NCI-H460 (cell line): ENCODE measurements at places on chromosomes 16 and 17.

GRCh38 chr16:55411231-55411630, 67.8 kb upstream of the MMP2 start:
- no peak for DNase-seq

- DNase-seq = no peak
These were observed 16.7 kb downstream of the ASGR2 start for GRCh38 chr17:7097940-7098339.

- DNase-seq = no peak
These were observed 2.6 kb downstream of the MXRA7 start for GRCh38 chr17:76707985-76708807.

DNA sequence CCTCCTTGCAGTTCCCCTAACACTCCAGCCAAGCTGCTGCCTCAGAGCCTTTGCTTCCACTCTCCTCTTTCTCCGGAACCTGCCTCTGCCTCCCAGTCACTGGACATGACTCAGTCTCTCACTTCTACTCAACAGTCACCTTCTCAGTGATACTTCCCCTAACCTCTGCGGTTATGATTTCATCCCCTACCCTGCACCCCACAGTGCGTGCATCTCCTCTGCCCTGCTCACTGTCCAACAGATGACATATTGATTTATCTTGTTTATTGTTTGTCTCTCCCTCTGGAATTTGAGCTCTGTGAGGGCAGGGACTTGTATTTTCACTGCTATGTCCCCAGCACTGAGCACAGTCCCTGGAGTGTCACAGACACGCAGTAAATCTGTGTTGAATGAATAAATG, 100.7 kb downstream of the CYLD start:
- DNase-seq = no peak

GRCh38 chr16:26983426-26983825, 83.3 kb upstream of the C16orf82 start:
- DNase-seq = no peak

DNA sequence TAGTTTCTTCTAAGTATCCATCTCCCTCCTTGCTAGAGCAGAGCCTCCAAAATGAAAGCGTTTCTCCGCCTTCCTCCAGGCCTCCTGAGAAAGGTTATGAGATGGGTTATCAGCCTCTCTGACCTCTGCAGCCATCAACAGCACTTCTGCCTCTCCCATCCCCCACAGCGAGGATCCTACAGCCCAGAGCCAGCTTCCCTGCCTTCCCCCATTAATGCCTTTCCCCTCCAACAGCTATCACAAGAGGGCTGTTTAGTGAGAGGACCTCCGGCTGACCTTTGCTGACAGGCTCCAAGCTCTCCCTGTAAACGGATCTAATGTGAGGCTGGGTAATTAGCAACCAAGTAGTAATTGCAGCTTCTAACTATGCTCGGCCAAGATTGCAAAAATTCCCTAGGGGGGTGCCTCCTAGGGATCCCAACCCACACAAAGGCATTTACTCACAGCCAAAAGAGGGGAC, 55.8 kb downstream of the ZFHX3 start:
- no peak for DNase-seq

DNA sequence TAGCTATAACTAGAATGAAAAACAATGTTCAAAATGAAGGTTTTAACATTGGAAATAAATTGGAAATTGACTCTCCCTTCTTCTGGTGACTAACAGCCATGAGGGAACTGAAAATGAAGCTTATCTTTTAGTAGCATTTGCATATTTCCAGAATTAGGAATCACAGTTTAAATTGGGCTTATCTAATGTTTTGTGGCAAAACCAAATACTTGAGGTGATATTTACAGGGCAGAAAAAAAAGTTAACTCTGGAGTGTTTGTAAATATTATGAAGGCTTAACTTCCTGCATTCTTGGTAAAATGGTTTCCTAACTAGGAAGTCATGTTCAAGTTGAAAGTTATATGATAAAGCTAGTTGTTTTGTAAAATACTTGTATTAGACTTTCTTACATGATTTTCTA, 96.4 kb upstream of the SOX9 start:
- DNase-seq = no peak

DNA sequence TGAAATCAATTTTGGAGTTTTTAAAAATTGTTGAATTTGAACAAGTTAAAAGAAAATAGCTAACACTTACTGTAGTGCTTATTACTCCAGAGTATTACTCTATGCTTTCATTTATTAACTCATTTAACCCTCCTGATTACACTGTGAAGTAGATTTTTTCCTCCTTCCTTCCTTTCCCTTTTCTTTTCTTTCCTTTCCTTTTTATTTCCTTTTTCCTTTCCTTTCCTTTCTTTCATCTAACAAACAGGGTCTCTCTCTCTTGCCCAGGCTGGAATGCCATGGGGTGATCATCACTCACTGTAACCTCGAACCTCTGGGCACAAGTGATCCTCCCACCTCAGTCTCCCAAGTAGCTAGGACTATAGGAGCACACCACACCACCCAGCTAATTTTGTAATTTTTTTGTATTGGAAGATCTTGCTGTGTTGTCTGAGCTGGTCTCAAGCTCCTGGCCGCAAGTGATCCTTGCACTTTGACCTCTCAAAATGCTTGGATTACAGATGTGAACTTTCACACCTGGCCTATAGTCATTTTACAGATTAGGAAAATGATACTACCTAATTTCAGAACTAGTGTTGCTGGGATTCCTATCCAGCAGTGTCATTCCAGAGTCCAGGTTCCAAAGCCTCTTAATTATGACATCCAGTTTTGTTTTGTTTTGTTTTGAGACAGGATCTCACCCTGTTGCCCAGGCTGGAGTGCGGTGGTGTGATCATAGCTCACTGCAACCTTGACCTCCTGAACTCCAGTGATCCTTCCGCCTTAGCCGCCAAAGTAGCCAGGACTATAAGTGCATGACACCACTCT, 59.9 kb downstream of the TAOK1 start:
- no peak for DNase-seq

DNA sequence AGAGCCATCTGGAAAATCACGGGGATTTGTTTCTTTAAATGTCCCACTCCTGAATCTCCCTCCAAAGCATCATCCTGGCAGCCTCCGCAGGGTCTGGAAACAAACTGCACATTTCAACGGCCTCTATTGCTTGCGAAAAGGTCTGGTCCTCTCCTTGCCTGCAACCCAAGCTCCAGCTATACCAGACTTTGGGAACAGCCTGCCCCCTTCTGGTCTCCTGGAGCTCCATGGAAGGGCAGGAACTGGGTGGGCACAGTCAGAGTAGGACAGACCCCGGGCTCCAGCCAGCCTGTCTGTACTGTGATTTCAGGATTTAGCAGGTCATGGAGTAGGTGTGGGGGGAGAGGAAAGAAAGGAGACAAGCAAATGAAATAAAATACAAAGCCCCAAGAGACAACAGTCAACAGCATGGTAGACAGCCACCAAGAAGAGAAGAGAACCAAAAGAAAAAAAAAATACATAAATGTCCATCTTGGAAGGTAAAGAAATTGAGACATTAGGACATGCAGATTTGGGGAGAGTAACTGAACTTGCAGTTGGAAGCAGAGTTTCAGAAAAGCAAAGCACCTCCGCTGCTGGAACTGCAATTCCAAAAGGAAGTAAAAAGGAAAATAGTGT, 2.7 kb downstream of the XYLT1 start:
- peak; percentile 68 for DNase-seq

DNA sequence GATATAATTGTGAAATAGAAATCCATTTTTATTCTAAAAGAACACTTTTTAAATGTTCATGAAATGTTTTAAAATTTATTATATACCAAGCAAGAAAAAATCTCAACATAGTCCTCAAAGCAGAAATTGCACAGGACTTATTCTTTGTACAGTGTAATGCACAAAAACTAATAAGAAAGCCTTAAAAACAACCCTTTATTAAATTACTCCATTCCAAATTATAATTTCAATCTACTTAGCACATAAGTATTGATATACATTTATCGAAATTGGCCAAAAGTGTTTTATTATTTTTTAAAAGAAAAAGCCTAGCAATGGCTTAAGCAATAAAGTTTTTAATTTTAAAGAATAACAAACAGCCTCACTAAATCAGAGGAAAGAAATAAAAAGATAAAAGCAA, 19.1 kb downstream of the NLRC5 start:
- DNase-seq = no peak

- DNase-seq = no peak
These were observed 34.1 kb upstream of the ELAC2 start for GRCh38 chr17:13051915-13052314.

- DNase-seq = no peak
These were observed 29.9 kb downstream of the CFAP20 start for GRCh38 chr16:58099097-58099955.

DNA sequence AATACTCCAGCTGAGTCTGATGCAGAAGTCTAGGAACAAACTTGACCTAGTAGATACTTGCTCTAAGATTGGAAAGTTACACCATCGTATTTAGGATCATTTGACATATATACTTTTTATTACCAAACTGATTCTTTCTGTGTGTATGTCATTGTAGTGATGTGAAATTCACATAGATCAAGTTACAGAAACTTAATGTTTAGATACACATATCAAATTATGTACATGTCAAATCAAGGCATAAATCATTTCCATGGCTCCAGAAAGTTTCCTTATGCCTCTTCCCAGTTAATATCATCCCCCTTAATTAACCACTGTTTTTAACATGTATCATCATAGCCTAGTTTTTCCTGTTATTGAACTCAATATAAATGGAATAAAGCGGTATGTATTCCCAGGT, 292.0 kb upstream of the CDH11 start:
- DNase-seq = peak; percentile 84

- DNase-seq = no peak
These were observed 45.5 kb downstream of the CPPED1 start for GRCh38 chr16:12758031-12758669.

DNA sequence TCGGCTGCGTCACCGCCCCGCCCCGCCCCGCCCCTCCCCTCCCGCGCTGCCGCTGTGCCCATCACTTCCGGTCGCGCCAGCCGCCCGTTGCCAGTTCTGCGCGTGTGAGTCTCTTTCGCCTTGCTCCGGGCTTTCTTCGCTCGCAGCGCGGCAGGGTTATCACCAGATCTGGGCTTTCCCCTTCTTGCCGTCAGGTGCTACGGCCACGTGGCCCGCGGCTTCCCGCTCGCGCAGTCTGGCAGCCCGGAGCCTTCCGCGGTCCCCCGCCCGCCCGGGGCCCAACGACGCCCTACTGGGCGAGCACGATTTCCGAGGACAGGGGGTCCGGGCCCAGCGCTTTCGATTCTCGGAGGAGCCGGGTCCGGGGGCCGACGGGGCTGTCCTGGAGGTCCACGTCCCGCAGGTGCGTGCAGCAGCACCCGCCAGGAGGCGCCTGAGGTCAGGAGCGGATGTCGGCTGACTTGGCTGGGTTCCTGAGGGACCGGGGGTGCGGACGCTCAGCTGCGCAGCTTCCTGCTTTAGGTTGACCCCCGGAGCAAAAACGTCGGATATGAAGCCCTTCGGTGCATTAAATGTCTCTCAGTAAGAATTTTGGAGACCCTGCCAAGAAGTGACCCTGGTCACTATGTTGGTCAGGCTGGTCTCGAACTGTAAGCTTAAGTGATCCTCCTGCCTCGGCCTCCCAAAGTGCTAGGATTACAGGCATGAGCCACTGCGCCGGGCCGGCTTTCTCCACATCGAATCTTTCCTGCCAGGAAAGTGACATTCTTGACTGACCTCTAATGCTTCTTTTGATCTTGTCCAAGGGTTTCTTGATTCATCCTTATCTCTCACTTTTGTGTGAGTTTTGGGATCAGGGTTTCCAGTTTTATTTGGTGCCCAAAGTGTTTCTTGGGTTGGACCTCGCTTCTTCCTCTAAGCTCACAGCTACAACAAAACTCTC, at the start of gene METTL23:
Gene METTL23, plus strand, starts transcription at position 64 of the 943 bp plus-strand sequence. CDS start 2,872 bp downstream, outside the sequence.
- DNase-seq = peak; percentile 49

GRCh38 chr16:24869033-24869432, 23.3 kb downstream of the SLC5A11 start:
- no peak for DNase-seq

- no peak for DNase-seq
These were observed 387.1 kb downstream of the XYLT1 start for GRCh38 chr16:17083628-17084027.

GRCh38 chr17:79117905-79118487, 43.4 kb downstream of the ENGASE start:
- DNase-seq = no peak

DNA sequence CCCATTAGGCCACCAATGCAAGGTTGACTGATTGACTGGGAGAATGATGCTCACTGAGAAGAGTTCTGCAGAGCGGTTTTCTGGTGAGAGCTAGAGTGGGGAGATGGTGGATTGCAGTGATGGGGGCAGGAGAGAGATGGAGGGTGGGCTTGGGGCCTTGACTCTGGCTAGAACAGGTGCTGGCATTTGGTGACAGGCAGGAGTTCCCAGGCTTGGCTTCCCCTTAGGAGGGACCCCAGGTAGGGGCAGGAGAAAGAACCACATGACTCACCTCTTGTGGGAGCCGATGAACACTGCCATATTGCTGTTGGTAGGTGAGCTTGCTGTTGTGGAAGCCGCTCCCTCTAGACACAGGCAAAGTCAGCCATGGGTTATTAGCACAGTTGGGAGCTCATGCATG, 8.0 kb downstream of the CD300LB start:
- no peak for DNase-seq

- no peak for DNase-seq
These were observed 105.8 kb upstream of the GSE1 start for GRCh38 chr16:85507342-85507741.

GRCh38 chr16:71430744-71431143, 11.1 kb downstream of the TLE7 start:
- DNase-seq = no peak

DNA sequence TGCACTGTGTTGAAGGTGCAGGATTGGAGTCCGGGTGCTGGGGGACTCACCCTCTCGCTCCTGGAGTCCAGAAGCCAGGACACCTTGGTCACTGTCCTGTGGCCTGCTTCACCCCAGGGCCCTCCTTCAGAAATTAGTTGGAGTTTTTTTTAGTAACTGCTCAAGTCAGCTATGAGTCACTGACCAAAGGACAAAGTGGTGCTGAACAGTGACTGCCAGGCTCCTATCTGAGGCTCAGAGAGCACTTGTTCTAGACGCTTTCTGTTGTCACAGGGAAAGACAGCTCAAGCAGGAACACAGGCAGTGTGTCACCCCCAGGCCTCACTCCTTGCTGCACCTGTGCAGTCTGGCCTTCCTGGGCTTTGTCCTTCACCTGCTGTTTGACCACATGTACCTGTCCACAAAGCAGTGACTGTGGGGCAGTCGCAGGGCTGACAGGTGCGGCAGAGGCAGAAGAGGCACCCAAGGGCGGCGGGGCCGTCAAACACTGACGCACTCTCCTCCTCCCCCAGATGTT, 4.1 kb upstream of the FAAP100 start:
- no peak for DNase-seq

DNA sequence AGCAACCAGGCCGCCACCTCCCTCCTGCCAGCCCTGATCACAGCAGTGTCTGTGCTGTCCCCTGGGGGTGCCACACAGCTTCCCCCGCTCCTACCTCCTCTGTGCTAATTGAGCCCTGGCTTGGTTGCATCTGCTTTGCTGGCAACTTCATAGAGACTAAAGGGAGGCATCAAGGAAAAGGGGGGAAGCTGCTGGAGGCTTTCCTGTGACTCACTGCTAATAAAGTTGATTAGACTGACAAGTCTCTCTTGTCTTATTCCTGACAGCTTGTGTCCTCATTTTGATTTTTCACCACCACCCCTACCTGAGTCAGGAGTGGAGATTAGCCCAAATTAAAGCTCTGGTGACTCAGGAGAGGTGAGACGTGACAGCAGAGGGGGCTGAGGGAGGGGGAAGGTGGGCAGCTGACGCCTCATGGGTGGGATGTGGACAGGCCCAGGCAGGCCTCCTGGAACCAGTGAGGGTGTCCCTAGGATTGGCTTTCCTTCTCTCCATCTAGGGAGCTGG, 310.0 kb downstream of the CBLN1 start:
- no peak for DNase-seq

- DNase-seq = no peak
These were observed 948 bp downstream of the LUC7L start for GRCh38 chr16:228151-228851.

- no peak for DNase-seq
These were observed 16.4 kb downstream of the MAP2K3 start for GRCh38 chr17:21300601-21301571.
